ENCODE measurements at places on chromosomes 1 and 21.

GRCh38 chr1:207034208-207034607 lies 1.7 kb upstream of the C1orf116 start:
- DNase-seq: no peak

DNA sequence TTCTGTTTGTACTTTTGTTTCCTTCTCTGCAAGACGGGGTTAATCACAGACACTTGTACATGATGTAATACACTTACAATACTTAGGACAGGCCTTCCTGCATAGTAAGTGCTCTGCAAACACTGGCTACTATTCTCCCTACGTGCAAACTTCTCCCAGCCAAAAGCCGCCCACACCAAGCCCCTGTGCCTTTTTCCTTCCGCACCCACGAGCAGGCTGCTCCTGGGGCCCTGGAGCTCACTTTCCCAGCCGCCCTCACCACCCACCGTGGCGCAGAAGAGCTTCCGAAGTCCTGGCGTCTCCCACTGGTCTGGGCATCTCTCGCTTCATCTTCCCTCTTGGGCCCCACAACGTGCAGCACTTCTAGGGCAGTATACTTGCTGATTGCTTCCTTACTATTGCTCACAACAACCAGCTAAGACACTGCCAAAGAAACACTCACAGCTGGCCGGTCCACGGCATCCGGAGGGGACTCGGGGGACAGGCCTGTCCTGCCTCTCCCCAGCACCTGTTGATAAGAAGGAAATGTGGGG lies 22.5 kb upstream of the GPR157 start:
- DNase-seq: no peak

DNA sequence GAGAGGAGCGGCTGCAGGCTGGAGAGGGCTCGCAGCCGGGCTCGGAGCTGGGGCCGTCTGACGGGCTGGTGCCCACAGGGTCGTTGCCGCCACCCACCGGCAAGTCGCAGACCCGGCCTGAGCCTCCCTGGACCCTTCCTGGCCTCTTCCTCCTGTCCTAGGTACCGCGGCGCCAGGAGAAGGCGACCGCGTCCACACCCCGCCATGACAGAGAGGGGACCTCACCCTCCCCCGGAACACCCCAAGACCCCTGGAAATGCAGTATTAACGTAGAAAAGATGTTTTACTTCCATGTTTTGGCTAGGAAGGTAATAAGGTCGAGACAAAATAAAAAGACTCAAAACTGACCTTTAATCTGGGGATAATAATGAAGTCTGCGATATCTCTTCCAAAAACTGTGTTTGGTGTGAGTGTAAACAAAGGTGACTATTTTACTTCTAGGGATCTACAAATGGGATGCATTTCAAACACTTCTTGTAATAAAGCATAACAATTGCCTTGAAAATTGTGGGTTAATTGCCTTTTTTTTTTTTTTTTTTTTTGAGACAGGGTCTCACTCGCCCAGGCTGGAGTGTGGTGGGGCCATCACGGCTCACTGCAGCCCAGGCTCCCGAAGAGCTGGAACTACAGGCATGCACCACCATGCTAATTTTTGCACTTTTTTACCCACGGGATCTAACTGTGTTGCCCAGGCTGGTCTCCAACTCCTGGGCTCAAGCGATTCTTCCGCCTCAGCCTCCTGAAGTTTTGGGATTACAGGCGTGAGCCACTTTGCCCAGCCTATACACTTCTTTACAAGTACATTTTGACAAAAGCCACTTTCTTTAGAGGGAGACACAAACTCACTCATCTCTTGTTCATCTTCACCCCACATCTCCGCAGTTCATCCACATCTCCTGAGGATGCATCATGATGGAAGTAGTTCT lies 838 bp upstream of the RSRP1 start:
- no peak for DNase-seq

- DNase-seq: no peak
Measured at GRCh38 chr1:20792196-20792595, 5.1 kb upstream of the HP1BP3 start.

All from stimulated activated CD8-positive, alpha-beta memory T cell treated with anti-CD3 and anti-CD28 coated beads, Interleukin-15, amount 100 ng/mL, for 1 hour (primary cell).